Skin of body (tissue), 3 donors: ENCODE measurements at places on chromosomes 6 and 20. TPM values are rescaled to one million over a fixed set of nuclear protein-coding genes. Genes with fewer than 3 reads are reported as not detected.

CD40 gene
- total RNA-seq: 4.1 TPM

CAGE1 gene
- total RNA-seq: not detected

- no peak for DNase-seq
Observed at GRCh38 chr6:1856381-1856780, 246.7 kb downstream of the FOXC1 start.

DNA sequence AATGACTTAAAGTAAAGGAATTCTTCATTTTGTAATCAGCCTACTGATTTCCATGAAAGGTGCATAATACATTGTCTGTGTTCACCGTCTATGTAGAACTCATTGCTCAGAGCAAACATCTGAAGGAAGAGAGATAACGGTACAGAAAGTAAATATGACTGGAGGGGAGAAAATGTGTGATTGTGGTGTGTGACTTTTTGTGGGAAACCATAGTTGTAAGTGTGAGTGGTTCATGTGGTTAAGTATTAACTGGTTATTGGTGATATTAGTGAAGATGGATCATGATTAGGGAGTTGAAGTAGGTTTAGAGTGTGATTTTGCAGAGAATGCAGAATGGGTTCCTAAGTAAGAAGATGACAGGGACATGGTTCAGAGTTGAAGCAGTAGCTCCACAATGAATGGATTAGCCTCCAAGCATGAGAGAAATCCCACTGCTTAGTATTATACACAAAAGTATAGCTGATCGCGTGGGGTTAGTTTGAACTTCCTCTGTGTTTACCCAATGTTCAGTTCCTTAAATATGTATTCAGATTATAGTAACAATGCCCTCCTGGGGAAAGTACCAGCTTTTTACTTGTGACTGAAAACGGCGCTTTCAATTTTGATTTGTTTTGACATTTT lies 368.9 kb downstream of the UTRN start:
- DNase-seq: no peak

DNA sequence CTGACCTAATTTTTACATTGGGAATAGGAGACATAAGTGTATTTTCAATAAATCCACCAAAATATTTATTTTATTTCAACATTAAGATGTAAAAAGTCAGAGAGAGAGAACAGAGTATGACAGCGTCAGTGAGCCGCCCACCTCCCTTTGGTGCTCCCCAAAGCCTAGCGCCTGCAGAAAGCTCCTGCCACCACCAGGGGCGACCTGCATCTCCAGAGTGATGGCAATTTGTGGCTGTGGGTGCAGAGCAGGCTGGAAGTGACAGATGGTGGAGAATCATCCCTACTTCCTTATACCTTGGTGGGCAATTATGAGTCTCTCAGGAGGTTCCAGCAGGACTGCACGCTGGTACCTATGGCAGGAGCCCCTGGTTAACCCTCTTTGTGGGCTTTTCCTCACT lies 87.3 kb downstream of the PTPRT start:
- no peak for DNase-seq

SYCP2L gene
- total RNA-seq: 4.9 TPM
